Sciatic nerve (tissue), 2 donors: ENCODE measurements at places on chromosomes 12 and 14.

DNA sequence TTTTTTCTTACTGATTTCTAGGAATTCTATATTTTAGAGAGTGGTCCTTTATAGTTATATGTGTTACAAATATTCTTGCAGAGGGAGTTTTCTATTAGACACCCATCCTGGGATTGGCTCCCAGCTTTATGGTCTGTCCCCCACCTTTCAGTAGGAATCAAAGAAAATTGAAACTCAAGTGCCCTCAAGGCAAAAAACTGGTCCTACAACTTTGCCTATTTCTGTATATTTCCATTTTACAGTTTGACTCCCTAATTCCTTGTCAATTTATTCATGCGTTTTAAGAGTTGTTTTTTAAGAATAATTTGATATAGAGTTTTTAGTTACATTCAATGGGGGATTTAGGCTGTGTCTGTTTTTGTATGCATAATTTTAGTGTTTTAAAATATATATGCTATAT is 208.9 kb downstream of the SYNE2 start:
- no peak for DNase-seq

GRCh38 chr12:89138048-89138852 is 214.1 kb downstream of the DUSP6 start:
- DNase-seq = no peak

GRCh38 chr12:124555168-124556073 is 12.0 kb downstream of the NCOR2 start:
- no peak for DNase-seq

- DNase-seq = no peak
Measured at GRCh38 chr12:67543021-67543770, 105.3 kb upstream of the DYRK2 start.

DNA sequence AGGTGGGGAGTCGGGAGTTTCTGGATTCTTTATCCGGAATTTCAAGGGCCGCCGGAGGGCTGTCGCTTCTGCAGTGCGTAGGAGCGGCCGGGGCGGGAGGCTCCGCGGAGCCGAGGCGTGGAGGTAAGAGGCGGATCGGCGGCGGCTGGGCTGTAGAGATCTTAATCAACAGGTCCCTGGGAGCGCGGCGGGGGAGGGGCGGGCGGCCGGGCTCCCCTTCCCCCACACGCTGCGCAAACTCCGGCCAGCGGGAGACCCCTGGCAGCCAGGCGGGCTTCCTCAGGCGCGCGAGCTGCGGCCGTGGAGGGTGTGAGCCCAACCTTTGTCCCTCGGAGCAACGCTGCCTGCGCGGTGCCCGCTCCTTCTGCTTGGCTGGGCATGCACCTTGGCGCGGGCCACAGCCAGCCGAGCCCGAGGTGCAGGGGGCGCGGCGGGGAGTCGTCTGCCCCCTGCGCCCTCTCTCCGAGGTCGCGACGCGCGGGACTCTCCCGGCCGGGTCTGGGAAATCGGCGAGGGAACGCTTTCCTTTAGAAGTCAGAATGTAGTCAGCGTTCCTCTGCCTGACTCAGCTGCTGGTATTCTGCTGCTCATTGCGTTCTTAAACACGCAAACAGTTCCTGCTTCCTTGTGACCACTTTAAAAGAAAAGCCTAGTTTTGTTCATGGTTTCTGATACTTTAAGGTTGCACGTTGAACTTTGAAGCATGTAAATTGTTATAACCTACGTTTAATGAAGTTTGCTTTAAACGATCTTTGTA is at the start of gene PALS1:
Gene PALS1, plus strand, starts transcription at position 25 of the 757 bp plus-strand sequence. CDS start 37,736 bp downstream, outside the sequence.
- no peak for DNase-seq

DNA sequence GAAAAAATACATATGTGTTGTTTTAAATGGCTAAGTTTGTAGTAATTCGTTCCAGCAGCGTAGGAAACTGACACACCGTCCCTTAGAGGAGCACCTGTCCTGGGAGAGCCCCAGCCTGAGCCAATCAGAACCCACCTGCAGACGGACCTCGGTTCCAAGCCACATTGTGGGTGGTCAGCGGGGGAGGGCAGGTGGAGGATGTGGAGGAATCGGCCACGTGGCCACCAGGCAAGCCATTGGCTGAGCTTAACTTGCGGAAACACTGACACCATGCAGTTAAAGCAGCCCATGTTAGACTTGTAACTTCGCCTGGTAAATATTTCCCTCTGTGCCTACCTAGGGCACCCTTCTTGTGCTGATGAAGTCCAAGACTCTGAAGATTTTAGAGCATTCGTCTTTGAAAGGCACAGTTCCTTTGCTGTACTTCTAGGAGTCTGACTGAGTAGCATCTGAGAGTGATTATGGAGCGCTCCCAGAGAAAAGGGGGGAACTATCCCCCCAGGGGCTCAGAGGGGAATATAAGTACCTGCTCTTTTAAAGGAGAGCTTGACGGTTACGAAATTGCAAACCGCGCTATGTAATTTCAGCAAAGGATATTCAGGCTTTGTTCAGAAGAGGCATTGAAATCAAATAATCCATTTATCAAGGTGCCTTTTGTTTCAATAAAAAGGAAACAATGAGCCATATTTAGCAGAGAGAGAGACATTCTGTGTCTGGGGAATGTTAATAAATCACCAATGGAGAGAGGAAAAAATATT is 135.7 kb downstream of the TMEM132C start:
- DNase-seq = no peak

- no peak for DNase-seq
Measured at GRCh38 chr12:27899151-27899661, 73.3 kb downstream of the PTHLH start.

DNA sequence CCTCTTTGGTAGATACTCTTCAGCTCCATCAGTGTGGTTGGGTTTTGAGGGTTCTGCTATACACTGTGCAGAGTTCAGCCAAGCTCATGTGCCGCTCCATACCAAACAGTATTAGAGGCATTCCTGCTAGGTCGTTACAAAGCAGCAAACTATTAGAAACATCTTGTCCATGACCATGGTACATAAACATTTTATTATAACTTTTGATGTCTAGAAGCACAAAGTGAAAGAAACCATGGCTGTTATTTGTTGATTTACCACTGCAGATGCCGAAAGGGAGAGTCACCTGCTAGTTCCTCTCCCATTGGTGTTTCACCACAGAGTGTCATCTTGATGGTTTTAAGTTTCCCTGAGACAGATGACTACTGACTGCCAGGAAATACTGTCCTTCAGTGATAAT is 242.0 kb downstream of the ADAMTS20 start:
- no peak for DNase-seq

DNA sequence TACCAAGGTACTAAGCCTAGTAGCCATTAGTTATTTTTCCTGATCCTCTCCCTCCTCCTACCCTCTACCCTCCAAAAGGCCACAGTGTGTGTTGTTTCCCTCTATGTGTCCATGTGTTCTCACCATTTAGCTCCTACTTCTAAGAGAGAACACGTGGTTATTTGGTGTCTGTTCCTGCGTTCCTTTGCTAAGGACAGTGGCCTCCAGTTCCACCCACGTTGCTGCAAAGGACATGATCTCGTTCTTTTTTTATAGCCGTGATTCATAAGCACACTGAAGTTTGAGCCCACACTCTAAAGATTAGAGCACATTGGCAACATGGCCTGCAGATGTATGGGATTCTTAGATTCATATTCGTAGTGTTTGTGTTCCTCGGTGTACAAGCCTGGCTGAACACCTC is 8.1 kb upstream of the STX2 start:
- DNase-seq = no peak

- DNase-seq = no peak
Measured at GRCh38 chr12:90163975-90164374, 455.3 kb upstream of the ATP2B1 start.

DNA sequence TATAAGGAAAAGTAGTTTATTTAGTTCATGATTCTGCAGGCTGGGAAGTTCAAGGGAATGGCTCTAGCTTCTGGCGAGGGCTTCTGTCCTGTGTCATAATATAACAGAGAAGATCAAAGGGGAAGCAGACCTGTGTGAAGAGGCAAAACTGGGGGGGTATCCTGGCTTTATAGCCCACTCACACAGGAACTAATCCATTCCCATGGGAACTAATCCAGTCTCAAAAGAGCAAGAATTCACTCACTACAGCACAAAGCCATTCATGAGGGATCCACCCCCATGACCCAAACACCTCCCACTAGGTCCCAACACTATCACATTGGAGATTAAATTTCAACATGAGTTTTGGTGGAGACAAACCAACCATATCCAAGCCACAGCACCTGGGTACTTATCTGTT is 6.9 kb downstream of the ALDH6A1 start:
- DNase-seq = no peak

DNA sequence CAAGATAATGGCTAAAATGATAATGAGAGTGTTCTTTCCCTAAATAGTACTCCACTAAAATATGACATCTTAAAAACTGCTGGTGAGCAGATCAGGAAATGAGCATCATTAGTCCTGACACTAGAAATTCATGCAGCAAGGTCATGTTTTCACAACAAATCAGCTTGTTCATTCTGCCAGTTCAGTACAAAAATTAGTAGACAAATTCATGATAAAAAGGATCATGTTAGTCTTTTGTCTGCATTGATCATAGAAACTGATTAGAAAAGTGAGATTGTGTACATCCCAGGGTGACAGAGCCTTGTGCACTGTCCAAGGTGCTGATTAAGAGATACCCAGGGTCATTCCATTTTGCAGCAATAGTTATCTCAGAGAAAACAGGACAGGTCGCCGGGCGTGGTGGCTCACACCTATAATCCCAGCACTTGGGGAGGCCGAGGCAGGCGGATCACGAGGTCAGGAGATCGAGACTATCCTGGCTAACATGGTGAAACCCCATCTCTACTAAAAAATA is 163.6 kb downstream of the RIMBP2 start:
- no peak for DNase-seq
